Gastroesophageal sphincter (tissue), 4 donors: ENCODE measurements at places on chromosomes 13 and 19. TPM values are rescaled to one million over a fixed set of nuclear protein-coding genes. Genes with fewer than 3 reads are reported as not detected.

TPTE2 gene
- not detected for total RNA-seq

ATP8A2 gene
- total RNA-seq, result 0.54 TPM

C13orf42 gene
- 0.46 TPM for total RNA-seq

NPAS1 gene
- total RNA-seq, result not detected

ZNF816 gene
- total RNA-seq, result 6.9 TPM

TMEM86B gene
- not detected for total RNA-seq

CEBPA gene
- total RNA-seq, result 7.0 TPM

FBXO27 gene
- 3.6 TPM for total RNA-seq

ACOD1 gene
- not detected for total RNA-seq

PINLYP gene
- total RNA-seq, result 2.3 TPM

GRIK5 gene
- 7.0 TPM for total RNA-seq

LHFPL6 gene
- total RNA-seq, result 77.5 TPM

DLL3 gene
- total RNA-seq, result not detected

SMIM17 gene
- total RNA-seq, result 1.4 TPM

HSPB6 gene
- 89.1 TPM for total RNA-seq

SIGLEC9 gene
- total RNA-seq, result 7.0 TPM

PSG11 gene
- total RNA-seq, result not detected

CEACAM5 gene
- 0.31 TPM for total RNA-seq

EPS8L1 gene
- total RNA-seq, result 2.6 TPM

RFPL4A gene
- total RNA-seq, result not detected

NXNL1 gene
- total RNA-seq, result not detected

COL5A3 gene
- 22.1 TPM for total RNA-seq

ADGRE3 gene
- not detected for total RNA-seq

MEGF8 gene
- total RNA-seq, result 14.3 TPM

IGFLR1 gene
- total RNA-seq, result 6.1 TPM

LILRA2 gene
- 0.47 TPM for total RNA-seq

DIRAS1 gene
- total RNA-seq, result 25.8 TPM

KASH5 gene
- total RNA-seq, result not detected

ZNF132 gene
- total RNA-seq, result 8.6 TPM

TTYH1 gene
- 3.5 TPM for total RNA-seq

ZSCAN1 gene
- not detected for total RNA-seq

GDF15 gene
- total RNA-seq, result 3.7 TPM

ZNF577 gene
- 31.9 TPM for total RNA-seq

ACP5 gene
- total RNA-seq, result 12.0 TPM

PCDH9 gene
- 56.1 TPM for total RNA-seq

CRB3 gene
- total RNA-seq, result not detected

FSTL3 gene
- 200 TPM for total RNA-seq

TMC4 gene
- total RNA-seq, result 0.31 TPM

KLK14 gene
- total RNA-seq, result not detected

POSTN gene
- total RNA-seq, result 19.0 TPM

SIGLECL1 gene
- total RNA-seq, result not detected

PDX1 gene
- not detected for total RNA-seq

PLPPR3 gene
- total RNA-seq, result not detected

LIG4 gene
- 10.4 TPM for total RNA-seq

IGFL1 gene
- not detected for total RNA-seq

PRTN3 gene
- total RNA-seq, result not detected

SBSN gene
- total RNA-seq, result not detected

SLC17A7 gene
- 1.1 TPM for total RNA-seq

TEX26 gene
- 0.27 TPM for total RNA-seq

NDFIP2 gene
- total RNA-seq, result 6.9 TPM

TNFSF9 gene
- total RNA-seq, result not detected

CCDC169 gene
- 0.46 TPM for total RNA-seq

ZNF69 gene
- total RNA-seq, result 3.5 TPM

FCAR gene
- not detected for total RNA-seq

PODNL1 gene
- total RNA-seq, result not detected

EML2 gene
- total RNA-seq, result 18.5 TPM

HNRNPM gene
- 120 TPM for total RNA-seq

GRK1 gene
- total RNA-seq, result 0.15 TPM
